ENCODE measurements at places on chromosomes 6 and 20. TPM values are rescaled to one million over a fixed set of nuclear protein-coding genes. Genes with fewer than 3 reads are reported as not detected.

The MYBL2 gene
- 24.3 TPM for total RNA-seq

DNA sequence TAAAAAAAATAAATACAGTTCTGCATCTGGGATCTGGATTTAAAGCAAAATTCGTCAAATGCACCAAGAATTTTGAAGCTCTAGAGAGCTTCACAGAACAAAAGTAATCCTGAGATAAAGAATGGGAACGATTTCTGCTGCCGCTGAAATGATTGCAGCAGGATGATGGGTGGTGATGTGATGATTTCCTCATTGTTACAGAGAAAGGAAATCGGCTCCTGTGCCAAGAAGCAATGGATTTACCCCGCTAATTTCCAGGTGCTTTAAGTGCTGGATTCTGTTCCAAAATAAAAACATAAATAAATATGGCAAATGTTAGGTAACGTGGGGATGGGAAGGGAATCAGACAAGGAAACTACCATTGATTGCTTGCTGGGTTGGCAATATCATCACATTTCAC, 1067.9 kb upstream of the MAP3K7 start:
- DNase-seq = no peak

The CASS4 gene
- total RNA-seq = 0.67 TPM

DNA sequence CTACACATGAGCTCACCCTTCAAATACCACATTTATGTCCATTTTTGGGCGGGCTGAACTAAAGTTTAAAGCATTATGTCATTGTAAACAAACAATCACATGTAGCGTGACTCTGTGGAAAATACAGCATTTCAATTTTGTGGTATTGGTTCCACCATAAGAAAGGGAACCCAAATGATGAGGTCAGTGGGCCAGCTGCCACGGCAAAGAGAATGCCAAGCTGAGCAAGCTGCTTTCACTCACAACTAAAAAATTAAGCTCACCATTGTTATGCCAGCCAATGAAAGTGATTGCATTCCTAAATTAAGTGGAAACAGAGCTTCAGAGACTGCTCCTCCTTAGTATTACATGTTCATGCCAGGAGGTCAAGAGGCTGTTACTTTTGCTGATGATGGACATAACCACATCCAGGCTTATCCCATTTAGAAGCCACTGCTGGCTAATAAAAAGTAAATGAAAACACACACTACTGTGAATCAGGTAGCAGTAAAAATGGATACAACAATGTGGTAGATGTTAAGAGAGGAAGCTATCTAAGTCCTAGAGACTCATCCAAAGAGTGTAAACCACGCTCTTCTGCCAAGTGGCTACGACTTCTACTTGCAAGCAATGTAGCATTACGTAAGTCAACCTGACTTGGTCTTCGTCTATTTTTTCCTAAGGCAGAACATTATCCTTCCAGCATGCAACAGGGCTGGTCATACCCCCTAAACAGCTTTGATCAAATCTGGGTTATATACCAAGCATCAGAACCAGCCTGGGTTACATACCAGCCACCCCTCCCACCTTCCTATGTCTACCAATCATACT, 164.8 kb downstream of the BACH2 start:
- DNase-seq = no peak

- DNase-seq = no peak
Observed at GRCh38 chr6:121187833-121188200, 146.5 kb downstream of the TBC1D32 start.

- no peak for DNase-seq
Observed at GRCh38 chr6:101178748-101179147, 214.8 kb upstream of the GRIK2 start.

DNA sequence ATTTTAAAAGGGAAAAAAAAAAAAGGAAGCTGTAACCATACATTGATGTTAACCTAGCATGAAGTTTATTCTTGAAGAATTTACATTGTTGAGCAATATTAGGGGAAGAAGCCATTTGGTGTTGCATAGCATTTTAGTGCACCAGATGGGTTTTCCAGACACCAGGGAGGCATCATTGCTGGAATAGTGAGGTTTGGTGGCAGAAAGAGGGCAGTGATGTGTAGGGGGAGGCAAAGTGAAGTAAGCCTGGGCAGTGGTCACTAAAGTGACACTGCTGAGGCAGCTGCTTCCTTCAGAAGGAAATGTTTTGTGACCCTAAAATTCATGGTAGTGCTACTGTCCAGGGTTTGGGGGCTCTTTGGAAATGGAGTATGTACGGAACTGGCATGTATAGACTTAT, 2.6 kb downstream of the TOMM6 start:
- no peak for DNase-seq

The NRM gene
- 36.1 TPM for total RNA-seq

DNA sequence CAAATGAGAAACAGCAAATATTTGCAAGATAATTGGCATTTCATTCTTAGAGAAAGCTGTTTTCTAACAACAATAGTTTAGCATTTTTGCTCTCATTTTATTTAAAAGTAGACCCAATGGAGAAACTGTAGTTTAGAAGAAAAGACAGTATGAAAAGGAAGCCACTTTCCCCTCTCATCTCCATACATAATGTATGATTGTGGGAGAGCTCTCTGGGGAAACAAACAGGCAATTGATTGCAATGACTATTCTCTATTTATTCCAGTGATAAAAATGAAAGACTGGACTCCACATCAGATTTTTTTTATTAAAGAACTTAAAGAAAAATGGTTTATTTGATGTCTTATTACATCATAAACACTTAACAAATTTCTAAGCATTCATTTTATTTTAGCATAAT, 116.8 kb upstream of the SASH1 start:
- no peak for DNase-seq

DNA sequence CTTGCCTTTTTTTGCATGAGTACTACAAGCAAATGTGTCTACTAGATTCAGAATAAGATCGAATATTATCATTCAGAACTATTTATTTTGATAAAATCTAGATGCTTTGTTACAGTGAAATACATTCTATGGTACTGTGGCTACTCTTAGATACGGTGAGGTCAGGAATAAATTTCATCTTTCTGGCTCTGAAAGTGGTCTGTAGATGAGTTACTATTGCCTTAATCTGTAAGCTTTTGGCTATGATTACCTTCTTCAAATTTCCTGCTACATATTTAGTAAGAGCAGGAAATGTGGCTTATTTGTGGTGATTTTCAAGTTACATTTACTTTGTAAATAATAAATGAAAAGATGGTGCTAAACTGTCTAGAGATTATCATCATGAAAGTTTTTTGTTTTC, 50.0 kb downstream of the SCAF8 start:
- no peak for DNase-seq

DNA sequence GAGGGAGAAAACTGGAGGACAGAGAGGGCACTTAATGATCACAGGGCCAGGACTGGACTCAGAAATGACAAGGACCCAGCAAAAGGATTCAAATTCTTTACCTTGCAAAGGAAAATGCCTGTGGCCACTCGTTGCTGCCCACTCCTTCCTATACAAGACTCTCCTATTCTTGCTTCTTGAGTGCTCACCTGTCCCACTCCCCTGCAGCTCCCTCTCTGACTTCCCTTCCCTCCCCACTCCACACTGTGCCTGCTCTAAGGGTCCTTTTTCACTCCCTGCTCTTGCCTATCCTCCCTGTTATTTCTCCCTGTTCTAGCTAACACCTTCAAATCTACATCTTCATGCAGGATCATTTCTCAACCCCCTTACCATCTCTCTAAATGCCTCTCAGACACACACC, 56.1 kb downstream of the UNC5CL start:
- DNase-seq = no peak

GRCh38 chr6:149235130-149235561, 82.4 kb upstream of the TAB2 start:
- DNase-seq = no peak

The SERPINB1 gene
- 19.5 TPM for total RNA-seq

DNA sequence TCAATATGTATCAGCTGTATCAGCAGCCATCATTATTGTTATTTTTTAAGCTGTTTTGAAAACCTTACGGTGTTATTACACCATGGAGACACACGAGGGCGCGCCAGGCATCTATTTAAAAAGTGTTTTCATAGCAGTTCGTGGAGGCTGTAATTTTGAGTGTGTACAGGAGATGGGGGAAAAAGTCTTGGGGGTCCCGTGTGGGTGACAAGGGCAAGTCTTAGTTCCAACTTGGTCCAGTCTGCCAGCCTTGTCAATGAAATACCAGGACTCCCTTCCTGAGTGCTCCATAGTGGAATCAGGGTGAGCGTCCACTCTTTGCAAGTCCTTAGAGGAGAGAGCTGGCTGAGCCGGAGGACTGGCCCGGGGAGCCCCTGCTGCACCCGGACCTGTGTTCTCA, 43.3 kb downstream of the SLC2A10 start:
- peak; percentile 46 for DNase-seq

- DNase-seq = no peak
Observed at GRCh38 chr20:49914310-49915117, 815 bp downstream of the SPATA2 start.

DNA sequence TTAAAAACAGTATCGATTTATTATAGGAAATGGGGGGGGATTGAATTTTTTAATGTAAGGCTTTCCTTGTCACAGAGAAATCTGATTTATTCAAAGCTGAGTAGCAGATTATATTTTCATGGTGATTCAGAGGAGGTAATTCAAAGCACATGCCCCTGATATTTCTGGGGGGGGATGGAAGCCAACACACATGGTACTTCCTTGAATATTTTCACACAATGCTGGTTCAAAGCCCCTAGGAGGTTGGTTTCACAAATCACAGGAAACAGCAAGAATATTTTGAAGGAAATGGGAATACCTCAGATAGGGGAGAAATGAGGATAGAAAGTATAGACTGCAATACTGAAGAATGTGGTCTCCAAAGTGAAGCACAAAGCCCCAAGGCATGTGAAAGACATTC, 98.8 kb downstream of the RTN4IP1 start:
- no peak for DNase-seq

The METTL24 gene
- 28.1 TPM for total RNA-seq

DNA sequence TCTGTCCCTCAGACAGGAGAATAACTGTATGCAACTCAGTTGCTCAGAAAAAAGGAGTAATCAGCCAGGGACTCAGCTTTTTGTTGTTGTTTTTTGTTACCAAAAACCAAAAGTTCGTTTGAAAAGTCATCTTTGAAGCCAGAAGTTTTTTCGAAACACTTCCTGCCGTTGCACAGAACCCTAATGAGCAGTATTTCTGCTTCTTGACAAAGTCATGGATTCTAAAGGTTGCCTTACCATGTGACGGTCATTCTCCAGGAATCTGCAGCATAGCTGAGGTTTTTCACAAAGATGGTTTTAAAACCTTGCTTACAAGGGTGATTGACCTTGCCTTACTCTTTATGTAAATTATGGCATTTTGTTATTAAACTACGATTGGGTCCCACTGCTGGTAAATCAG, 1.9 kb downstream of the RAB32 start:
- DNase-seq = no peak

DNA sequence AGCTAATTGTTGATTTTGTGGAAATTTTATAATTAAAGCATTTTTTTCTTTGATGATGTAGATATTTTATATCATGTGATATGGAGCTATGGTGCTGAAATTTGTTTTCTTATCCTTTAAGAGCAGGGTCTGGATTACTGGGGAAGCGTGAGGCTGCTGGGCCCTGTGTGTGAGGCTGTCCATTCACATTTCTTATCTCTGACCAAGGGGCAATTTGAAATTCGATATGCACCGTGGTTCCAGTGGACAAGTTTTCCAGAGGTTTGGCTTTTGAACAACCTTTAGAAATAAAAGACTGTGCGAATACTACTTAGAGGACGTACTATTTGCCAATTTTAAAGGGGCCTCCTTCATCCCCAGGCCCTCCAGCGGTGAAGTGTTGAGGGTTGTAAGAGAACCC, 3.7 kb downstream of the ERMARD start:
- DNase-seq = no peak

GRCh38 chr6:150866147-150866990, 867 bp downstream of the MTHFD1L start:
- peak; percentile 87 for DNase-seq

The DOK5 gene
- 3.7 TPM for total RNA-seq

The THBS2 gene
- total RNA-seq = 20.4 TPM

- DNase-seq = no peak
Observed at GRCh38 chr6:107704347-107705013, 119.6 kb downstream of the SCML4 start.

The ADGRF1 gene
- 1.6 TPM for total RNA-seq

DNA sequence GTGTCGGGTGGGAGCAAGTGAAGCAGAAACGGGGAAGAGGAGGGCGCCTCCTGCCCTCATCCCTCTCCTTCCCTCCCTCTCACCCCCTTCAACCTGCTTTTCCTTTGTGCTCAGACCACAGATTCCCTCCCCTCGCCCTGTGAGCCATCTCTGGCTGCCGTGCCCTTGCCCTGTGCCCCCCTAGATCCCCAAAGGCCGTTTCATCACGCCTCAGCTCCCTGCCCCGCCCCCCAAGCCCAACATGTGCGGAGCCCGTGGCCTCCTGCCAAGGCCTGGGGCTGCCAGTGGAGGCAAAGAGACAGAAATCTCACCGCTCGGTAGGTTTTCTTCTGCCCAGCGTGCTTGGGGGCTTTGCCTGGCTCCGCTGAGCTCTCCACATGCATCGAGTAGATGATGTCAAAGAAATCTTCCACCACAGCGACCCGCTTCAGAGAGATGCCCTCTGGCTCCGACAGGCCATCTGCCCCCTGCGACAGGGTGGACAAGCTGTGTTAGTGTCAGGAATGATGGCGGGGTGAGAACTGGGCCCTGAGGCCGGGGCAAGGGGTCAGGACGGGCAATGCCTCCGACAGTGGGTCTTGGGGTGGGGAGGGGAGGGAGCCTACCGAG, 57.6 kb downstream of the NOL4L start:
- no peak for DNase-seq

GRCh38 chr6:14092316-14092715, 25.3 kb upstream of the CD83 start:
- no peak for DNase-seq

The CDK19 gene
- 38.9 TPM for total RNA-seq

GRCh38 chr6:151179321-151179720, 60.4 kb upstream of the AKAP12 start:
- DNase-seq = no peak

The PACSIN1 gene
- 3.6 TPM for total RNA-seq

GRCh38 chr20:26308961-26309360, 612.3 kb upstream of the ZNF337 start:
- no peak for DNase-seq

The ERMARD gene
- 45.6 TPM for total RNA-seq

DNA sequence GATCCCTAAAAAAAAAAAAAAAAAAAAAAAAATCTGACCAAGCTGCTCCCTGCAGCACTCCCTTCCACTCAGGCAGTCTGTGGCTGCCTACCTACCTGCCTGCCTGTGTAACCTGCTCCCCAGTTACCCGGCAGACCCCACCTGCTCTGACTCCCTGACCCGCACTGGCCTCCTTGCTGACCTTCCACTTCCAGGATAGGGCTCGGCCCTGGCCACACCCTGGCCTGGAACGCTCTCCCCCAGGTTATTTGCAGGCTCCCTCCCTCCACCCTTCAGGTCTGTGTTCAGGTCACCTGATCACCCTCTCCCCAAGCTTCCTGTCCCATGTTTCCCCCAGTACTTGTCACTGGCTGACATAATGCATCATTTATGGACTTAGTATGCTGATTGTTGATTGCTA, 134.3 kb downstream of the SLC23A2 start:
- DNase-seq = no peak
